ENCODE measurements at places on chromosomes 7 and 10.

GRCh38 chr7:89029864-89030263 is 234.3 kb upstream of the TEX47 start:
- no peak for DNase-seq

- no peak for DNase-seq
These were observed 11.5 kb downstream of the ADCY1 start for GRCh38 chr7:45585628-45586027.

- no peak for DNase-seq
These were observed 8.8 kb upstream of the CNPY1 start for GRCh38 chr7:155555116-155555695.

DNA sequence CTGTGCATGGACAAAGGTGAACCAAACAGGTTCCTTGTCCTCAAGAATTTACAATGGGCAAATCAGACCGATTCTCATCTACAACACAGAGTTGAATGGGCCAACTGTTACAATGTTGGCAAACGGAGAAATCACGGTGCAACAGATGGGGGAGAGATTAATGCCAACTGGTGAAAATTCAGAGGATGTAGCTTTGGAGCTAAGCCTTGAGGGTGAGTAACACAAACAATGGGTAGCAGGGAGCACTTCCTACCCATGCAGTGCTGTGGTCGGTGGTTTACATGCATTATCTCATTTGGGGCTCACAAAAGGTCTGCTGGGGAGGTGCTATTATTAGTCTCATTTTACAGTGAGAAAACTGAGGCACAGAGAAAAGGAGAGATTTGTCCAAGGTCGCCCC is 902 bp upstream of the NFE2L3 start:
- no peak for DNase-seq

DNA sequence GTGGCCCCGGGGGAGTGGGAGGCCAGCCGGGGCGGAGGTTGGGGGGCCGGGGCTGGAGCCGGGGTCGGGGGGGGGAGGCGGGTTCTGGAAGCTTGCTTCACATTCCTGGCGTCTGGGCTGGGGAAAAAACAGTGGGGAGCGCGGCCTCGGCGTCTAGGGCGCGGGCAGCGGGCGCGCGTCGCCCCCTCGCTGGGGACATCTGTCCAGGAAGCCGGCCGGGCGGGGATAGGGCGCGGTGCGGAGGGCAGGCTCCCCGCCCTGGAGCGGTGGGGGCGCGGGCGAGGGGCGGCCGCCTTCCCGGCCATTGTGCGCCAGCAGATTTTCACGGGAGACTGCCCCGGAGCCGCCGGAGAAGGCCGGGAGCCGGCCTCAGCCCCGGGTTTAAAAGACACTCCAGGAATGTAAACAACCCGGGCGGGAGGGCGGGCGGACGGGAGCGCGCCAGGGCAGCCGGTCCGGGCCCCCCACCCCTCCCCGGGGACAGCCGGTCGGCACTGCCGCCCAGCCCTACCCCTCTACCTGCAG is 1.4 kb downstream of the ZMIZ1 start:
- DNase-seq, result no peak

DNA sequence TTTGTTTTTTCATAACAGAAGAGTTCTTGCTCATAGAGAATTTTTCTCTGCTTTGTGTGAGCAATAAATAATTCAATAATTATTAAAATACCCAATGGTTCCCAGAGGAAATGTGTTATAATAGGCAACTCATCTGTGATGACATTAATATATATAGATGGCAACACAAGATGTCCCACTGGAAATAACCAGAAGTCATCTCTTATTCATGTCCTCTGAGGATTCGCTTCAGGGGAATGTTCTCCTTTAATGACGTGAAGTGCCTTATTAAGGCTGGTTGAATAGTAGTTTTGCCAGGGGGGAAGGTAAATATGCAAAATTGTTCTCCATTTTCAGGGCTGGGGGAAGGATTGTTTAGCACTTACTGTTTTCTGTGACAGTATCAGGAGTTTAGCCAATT is 3.1 kb downstream of the SLC39A12 start:
- DNase-seq, result no peak

DNA sequence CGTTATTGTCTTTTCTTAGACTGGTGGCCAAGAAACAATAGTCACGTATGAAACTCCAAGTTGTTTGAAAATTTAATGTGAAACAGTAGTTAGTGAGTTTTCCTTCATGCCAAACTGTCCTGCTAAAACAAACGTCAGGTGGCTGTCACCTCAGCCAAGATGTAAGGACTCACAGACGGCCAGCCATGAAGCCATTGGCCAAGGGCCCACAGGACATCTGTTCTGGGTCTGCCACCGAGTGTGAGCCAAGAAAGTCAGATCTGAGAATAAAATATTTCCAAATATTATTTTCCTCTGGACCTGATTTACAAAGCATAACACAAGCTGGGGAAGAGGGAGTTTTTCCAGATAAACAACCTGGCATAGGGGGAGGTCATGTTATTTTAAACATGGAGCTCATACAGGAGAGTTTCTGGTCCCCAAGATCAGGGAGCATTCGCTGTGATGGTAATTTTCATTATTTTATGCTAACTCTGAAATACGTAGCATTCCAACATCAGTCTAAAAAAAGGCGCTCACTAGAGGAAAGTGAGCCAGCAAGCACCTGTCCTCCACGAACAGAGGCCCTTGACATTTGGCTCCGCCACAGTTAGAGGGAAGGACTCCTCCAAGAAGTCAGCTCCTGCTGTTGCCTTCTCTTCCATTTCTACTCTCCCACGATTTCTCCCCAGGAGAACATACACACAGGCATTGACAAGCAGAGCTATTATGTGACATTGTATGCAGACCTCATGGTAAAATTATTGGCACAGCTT is 38.9 kb upstream of the LANCL2 start:
- no peak for DNase-seq

DNA sequence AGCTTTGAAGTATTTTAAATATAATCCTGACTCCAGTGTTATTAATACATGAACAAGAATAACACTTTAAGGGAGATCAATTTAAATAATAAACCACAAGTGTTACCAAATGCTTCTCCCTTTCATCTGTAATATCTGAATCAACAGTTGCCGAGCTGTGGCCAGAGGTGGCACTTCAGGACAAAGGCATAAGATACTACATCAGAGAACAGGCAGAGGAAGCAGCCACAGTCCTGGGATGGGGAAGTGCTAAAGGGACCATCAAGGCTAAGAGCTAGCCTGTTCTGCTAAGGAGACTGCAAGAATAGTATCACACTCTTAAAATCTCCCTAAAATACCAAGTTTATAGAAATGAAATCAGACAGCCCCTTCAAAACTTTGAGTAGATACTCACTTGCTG is 378.2 kb upstream of the PRKCQ start:
- no peak for DNase-seq

GRCh38 chr7:138891446-138891810 is 89.8 kb downstream of the KIAA1549 start:
- no peak for DNase-seq

GRCh38 chr7:84137812-84138211 is 56.8 kb downstream of the SEMA3A start:
- no peak for DNase-seq

DNA sequence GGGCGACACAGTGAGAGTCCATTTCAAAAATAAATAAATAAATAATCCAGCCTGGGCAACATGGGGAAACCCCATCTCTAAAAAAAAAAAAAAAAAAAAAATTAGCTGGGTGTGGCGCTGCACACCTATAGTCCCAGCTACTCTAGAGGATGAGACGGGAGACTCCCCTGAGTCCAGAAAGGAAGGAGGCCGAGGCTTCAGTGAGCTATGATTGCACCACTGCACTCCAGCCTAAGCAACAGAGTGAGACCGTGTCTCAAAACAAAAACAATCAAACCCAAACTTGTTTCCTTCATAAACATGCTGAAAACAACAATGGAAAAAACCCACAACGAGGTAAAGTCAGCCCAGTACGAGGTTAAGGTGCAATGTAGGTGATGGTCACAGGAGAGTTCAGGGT is 1.2 kb downstream of the COX19 start:
- no peak for DNase-seq

DNA sequence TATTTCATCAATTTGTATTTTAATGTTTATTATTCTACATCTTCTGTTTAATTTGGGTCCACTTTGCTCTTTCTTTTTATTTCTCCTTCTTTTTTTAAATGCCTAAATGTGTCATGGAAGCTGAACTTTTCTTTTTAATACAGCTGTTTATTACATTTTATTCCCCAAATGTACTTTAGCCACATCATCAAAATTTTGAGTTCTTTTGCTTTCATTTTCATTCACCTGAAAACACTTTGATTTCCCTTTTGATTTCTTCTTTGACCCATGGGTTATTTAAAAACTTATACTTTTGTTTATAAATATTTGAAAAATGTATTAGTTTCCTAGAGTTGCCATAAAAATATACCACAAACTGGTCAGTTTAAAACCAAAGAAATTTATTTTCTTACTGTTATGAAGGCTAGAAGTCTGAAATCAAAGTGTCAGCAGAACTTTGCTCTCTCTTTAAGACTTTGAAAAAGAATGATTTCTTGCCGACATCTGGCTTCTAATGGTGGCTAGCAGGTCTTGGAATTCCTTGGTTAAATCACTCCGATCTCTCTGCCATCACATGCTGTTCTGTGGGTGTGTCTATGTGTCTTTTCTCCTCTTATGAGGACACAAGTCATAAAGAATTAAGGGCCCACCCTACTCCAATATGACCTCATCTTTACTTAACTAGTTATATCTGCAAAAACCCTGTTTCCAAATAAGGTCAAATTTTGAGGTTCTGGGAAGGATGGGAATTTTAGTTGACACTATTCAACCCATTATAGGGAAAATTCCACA is 225.5 kb downstream of the ANKRD7 start:
- DNase-seq, result no peak
